Vagina (tissue), 2 donors: ENCODE measurements at places on chromosomes 2 and 18. TPM values are rescaled to one million over a fixed set of nuclear protein-coding genes. Genes with fewer than 3 reads are reported as not detected.

Gene KLHL14
- 0.98 TPM for total RNA-seq

Gene RAD51AP2
- 0.25 TPM for total RNA-seq

Gene SULT1C3
- not detected for total RNA-seq

Gene REG3G
- not detected for total RNA-seq

Gene PID1
- 83.2 TPM for total RNA-seq

Gene KATNAL2
- 5.2 TPM for total RNA-seq

Gene ANKRD30BL
- 1.2 TPM for total RNA-seq

Gene APLF
- total RNA-seq: 18.7 TPM

Gene MPP4
- total RNA-seq: 0.74 TPM

Gene CFC1
- total RNA-seq: not detected

Gene SPHKAP
- total RNA-seq: 1.2 TPM

Gene ARHGAP28
- total RNA-seq: 7.6 TPM

Gene PLCD4
- 12.0 TPM for total RNA-seq

Gene GKN1
- not detected for total RNA-seq

Gene AFF3
- total RNA-seq: 7.6 TPM

Gene HOXD9
- total RNA-seq: 12.5 TPM

Gene RRM2
- total RNA-seq: 11.0 TPM

Gene HOXD12
- total RNA-seq: 1.7 TPM

Gene ZFP36L2
- 206 TPM for total RNA-seq

Gene ICA1L
- 21.6 TPM for total RNA-seq

Gene SMIM21
- total RNA-seq: not detected

Gene CCDC74B
- 10.3 TPM for total RNA-seq

Gene CRYGD
- total RNA-seq: not detected

Gene RBM43
- 3.9 TPM for total RNA-seq

Gene KIF1A
- total RNA-seq: 6.1 TPM

Gene HOXD1
- 1.2 TPM for total RNA-seq

Gene MITD1
- 23.3 TPM for total RNA-seq
